Right cardiac atrium (tissue), 5 donors: ENCODE measurements at places on chromosomes 7 and 10. TPM values are rescaled to one million over a fixed set of nuclear protein-coding genes. Genes with fewer than 3 reads are reported as not detected.
A peak's percentile ranks its signal among the peaks of the same experiment; 100 is the strongest.

DNA sequence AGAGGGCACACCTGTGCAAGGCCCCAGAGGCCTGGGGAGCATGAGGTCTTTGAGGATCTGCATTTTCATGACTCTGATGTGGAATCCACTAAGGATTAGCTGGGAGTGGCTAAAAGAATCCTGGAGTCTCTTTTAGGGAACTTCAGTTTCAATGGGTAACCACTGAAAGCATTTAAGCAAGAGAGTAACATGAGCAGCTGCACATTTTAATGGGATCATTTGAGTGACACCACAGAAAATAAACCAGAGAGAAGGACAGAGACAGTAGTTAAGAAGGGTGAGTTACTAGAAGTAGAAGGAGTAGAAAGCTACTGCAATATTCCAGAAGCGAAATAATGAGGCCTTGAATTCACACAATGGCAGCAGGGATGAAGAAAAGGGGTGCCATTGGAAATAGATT, 5.2 kb downstream of the GOT1 start:
- DNase-seq = no peak

IKZF1 gene
- polyA plus RNA-seq = 0.54 TPM

DNA sequence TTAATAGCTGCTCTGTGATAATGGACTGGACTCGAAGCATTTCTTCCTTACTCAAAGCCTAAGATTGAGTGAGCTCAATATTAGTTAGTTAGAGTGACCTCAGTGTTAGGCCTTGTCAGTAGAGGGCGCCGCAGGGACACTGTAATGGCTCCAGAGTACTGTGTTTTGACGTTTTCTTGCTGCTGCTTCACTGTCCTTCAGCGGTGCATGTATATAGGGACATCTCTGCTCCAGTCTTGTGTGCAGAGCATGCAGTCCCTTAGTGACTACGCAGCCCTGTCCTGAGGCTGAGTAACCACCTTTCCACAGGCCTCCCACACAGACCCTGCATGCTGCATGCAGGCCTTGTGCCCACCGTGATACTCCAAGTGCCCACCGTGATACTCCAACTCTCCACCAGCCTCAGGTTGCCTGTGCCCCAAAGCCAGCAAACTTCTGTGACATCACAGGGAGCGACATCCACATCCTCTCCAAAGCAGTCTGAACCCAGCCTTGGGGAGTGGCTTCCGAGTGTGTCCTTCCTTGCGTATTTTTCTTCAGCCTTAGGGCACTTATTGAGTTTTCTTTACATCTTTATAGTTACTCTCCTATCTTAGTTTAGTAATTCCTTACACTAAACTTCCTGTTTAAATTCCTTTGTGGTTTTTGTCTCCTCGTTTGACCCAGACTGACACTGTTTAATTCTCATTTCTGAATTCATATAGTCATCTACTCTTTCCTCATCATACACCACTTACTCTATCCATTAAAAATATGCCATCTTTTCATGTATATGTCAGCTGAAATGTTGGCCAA, 118.2 kb downstream of the JAZF1 start:
- peak; percentile 85 for DNase-seq

GRCh38 chr7:150435390-150436073, 14.9 kb upstream of the GIMAP8 start:
- no peak for DNase-seq

GRCh38 chr7:24441314-24442027, 131.8 kb upstream of the PALS2 start:
- DNase-seq = no peak
